Adipocyte (in vitro differentiated cells): ENCODE measurements at places on chromosomes 16 and 17.

GRCh38 chr17:58388302-58389190 is 28.8 kb downstream of the RNF43 start:
- no peak for DNase-seq

GRCh38 chr16:50834701-50835100 is 92.8 kb downstream of the CYLD start:
- DNase-seq: no peak

GRCh38 chr17:54950116-54950515 is 18.3 kb downstream of the COX11 start:
- DNase-seq: no peak

DNA sequence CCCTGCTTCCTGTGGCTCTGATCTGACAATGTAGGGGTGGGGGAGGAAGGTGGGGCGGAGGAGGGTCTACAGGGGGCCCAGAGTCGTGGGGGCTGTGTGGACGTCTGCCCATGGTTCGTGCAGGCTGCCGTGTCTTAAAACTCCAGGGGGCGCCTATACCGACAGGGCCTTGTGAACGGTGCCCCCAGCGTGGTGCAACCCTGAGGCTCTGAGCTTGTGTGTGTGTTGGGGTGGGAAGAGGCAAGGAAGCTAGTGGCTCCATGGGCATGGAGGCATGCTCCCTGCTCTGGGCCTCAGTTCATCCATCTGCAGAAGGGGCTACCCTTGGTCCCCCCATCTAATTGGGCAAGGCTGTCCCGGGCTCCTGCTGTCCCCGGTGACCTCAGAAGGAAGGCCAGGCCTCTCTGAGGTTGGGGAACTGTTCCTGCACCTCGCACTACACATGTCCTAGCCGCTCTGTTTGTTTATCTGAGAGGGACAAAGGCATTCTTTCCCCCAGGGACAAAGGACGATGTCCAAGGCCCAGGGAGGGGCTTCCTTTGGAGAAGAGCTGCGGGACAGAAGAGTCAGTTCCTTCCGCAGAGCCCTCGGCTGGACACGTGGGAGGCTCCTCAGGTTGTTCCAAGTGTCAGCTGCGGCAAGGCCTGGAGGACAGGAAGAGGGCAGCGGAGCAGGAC is 13.5 kb downstream of the CA4 start:
- DNase-seq: no peak

DNA sequence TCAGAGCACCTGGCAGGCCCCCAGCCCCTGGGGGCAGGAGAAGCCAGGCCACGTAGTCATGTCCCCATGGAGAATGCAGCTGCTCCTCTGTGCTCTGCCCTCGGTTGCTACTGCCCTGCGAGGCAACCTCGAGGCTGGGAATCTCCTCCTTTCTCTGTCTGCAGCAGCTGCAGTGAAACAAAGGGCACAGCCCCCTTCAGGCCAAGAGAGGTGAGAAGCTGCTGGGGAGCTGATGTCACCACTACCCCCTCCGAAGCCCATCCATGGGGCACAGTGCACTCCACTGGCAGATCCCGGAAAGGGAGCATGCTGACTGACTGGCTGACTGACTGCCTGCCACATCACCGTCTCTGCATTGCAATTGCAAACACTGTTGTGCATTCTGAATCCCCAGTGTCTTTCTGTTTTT is 103.7 kb downstream of the GRIN2A start:
- no peak for DNase-seq

DNA sequence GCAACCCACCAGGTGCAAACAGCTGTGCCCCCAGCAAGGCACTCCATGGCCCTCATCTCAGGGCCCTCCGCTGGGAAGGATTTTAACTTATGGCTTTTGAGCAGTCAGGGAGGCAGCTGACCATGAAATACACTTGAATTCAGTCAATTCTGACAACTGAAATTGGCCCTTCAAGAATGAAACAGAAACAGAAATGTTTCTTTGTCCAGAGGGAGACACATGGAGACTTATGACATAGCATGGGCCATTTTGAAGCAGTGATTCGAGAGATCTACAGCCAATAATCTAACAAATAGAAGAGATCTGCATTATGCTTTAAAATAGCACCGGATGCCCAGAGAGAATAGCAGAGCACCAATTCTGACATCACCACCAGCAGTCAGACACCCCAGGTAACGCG is 7.5 kb downstream of the CACNG1 start:
- no peak for DNase-seq

- DNase-seq: peak; percentile 16
Observed at GRCh38 chr16:54334208-54334607, 47.6 kb upstream of the IRX3 start.

- peak; percentile 13 for DNase-seq
Observed at GRCh38 chr17:9291912-9292560, 270.7 kb downstream of the NTN1 start.

GRCh38 chr17:45088741-45089140 is 27.6 kb downstream of the NMT1 start:
- DNase-seq: no peak

- DNase-seq: no peak
Observed at GRCh38 chr17:21291862-21292261, 7.4 kb downstream of the MAP2K3 start.

DNA sequence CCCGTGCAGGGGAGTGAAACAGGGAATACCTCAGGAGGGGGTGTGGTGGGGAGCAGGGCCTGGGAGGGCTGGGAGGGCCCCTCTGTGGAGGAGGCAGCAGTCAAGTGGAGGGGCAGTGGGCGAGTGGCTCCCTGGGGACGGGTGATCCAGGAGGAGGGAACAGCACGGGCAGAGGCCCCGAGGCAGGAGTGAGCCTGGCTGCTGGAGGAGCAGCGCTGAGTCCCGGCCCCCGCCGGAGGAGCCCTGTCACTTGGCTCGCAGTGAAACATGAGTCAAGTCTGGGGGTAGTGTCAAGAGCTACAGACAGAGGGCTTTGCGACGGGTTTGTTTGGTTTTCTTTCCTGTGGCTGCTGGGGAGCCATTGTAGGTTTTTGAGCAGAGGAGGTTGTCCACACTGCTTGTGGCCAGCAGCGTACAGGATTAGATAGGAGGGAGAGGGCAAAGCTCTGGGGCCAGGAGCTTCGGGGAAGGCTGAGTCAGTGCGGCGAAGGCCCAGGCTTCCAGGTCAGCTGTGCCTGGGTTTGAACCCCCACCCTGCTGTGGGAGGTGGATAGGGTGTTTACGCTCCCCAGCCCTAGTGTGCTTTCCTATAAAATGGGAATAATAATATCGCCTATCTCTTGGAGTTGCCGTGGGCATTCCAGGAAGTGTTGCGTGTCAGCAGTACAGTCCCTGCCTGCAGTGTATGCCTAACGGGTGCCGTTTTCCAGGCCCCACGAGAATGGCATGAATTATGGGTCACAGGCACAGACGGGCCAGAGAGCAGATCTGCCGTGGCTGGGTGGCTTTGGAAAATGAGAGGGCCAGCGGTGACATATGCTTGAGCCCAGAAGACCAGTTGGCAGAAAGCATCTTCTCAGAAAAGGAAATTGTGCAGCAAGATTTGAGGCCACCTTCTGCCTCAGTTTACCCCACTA is 115.9 kb upstream of the CIBAR2 start:
- peak; percentile 83 for DNase-seq

DNA sequence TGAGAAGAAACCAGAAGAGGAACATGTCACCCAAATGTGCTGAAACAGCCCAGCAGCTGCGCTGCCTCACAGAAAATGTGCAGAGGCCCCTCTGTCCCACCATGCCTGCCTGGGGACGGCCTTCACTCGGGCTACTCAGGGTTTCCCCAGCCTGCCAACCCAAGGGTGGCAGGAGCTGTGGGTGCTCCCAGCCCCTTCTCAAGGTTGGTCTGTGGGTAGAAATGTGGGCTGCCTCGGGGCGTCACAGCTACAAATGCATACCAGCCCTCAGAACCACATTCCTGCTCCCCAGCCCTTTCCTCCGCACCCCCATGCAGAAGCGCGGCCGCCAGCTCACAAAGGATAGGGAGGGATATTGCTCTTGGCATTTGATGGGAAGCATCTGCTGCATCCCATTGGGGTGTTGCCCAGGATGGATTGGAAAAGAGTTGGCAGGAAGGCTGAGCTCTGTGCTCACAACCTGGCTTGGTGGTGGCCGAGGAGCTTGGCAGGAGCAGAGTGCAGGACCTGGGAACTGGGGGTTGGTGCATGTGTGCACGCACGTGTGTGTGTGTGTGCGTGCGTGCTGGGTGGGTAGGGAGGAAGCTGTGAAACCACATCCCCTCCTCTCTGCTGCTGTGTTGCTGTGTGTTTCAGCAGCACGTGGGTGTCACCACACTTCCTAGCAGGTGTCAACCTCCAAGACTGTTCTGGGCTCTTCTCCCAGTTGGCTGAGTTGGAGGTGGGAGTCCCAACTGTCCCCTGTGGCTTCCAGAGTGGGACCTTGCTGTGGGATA is 304.4 kb downstream of the SEC14L1 start:
- no peak for DNase-seq

DNA sequence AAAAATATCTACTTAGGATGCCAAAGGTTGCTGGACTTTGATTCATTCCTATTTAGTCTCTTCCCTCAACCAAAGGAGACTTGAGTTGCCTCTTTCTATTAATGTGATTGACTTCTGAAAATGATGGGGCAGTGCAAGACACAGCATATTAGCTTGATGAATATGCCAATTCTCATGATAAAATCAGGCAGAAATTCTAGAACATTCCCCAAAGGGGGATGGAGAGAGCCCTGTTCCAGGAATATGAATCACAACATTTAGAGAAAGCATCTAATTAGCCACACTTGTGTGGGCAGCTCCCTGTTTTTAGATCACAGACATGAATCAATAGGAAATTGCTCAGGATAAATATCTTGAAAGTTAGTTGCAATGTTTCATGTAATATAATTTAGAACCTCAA is 584.0 kb upstream of the CDH8 start:
- DNase-seq: no peak

DNA sequence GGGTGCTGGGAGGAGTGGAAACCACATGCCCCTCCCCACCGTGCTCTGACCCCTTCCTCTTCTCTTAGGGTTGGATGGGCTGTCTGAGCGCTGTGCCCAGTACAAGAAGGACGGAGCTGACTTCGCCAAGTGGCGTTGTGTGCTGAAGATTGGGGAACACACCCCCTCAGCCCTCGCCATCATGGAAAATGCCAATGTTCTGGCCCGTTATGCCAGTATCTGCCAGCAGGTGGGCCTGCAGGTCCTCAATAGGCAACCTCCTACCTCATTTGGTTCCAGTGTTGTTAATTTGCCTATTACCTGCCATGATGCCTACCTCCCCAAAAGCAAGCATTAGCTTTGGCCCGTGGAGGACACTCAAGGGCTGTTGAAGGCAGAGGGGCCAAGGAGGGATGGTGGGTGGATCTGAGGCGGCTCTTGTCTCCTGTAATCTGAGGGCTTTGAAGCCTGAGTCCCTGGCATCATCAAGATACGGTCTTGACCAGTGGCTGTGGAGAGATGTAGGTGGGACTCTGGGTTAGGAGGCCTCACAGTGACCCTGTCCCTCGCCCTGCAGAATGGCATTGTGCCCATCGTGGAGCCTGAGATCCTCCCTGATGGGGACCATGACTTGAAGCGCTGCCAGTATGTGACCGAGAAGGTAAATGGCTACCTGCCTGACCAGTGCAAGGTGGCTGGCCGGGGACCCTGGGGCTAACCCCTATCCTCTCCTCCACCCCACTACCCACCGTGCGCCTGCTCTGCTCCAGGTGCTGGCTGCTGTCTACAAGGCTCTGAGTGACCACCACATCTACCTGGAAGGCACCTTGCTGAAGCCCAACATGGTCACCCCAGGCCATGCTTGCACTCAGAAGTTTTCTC is 3.4 kb downstream of the ALDOA start:
- DNase-seq: peak; percentile 58

DNA sequence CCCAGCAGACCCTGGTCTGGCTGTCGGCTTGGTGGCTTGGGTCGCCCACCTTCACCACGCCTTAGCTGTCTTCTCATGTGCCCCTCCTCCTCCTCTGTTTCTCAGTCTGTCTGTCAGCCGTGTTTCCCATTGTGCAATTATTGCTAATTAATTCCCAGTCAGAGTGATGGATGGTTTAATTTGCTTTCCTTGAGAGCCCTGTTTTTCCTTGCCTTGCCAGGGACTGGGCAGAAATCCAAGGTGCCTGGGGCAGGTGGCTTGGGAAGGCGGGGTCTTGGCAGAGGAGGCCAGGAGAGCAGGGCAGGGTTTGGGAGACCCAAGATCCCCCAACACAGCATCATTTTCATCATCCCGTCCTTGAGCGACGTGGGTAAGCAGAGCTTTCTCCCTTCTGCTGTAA is 21.3 kb downstream of the NECAB2 start:
- DNase-seq: no peak

DNA sequence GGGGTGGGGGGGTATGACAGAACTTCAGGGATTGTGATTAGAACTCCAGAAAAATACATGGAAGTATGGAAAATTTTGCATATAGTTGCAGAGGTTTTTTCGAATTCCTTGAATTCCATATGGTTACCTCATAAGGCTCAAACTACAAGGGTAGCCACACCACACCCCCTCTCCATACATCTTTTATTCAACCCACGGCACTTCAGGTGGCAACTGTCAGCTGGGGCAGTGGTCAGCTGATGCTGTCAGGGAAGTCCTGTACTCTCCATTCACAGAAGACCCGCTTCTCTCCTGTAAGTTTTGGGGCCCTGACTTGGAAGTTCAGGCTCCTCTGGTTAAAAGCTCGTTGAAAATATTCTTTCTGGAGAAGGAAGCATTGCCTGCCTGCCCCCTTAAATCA is 57.5 kb upstream of the CLEC19A start:
- no peak for DNase-seq

DNA sequence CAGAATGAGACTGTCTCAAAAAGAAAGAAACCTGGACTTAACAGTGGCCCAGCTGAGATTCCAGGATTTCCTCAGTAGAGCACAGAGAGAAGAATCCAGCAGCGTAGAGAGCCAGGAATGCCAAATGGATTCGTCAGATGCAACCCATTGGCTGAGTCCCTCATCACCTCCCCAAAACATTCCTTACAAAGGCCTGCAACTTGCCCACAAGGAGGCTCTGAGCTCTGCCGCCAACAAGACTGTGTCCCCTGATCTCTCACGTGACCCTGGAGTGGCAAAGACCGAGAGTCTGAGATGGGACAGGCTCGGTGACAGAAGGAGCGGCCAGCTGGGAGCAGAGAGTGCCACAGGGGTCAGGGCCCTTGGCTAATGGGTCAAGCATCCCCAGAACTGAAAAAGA is 6.9 kb upstream of the CHMP6 start:
- DNase-seq: peak; percentile 86

- no peak for DNase-seq
Observed at GRCh38 chr17:76845541-76846017, 22.6 kb upstream of the MGAT5B start.

DNA sequence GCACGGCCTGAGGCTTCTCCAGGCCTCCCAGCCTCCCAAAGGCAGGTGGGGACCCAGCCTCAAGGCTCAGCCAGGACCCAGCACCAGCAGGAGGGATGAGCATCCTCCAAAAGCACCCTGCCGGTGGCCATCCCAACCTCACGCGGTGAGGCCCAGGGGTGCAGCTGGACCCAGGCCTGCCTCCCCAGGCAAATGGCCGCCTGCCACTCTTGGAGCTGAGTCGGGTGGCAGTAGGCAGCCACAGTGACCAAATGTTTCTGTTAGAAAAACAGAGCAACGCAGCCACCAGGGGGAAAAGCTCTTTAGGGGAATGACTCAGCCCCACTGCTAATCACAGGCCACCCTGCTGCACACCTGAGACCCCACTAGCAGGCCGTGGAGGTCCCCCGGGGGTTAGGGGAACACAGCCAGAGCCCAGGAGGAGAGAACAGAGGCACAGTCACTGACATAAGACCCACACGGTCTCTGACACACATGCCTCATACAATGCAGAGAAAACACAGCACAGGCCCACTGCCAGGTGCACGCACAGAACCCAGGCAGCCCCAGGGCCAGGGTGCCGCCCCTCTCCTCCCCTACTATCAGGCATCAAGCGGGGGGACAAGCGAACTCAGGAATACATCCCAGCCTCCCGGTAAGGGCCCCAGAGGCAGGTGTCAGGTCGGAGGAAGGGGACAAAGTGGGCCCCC is 12.4 kb downstream of the BCAR1 start:
- peak; percentile 56 for DNase-seq

- no peak for DNase-seq
Observed at GRCh38 chr17:83177611-83178532, 98.5 kb downstream of the METRNL start.
